NCI-H1694 treated with DMSO at 0.1 percent for 48 hours (cell line): ENCODE measurements at places on chromosomes 12 and 14.

DNA sequence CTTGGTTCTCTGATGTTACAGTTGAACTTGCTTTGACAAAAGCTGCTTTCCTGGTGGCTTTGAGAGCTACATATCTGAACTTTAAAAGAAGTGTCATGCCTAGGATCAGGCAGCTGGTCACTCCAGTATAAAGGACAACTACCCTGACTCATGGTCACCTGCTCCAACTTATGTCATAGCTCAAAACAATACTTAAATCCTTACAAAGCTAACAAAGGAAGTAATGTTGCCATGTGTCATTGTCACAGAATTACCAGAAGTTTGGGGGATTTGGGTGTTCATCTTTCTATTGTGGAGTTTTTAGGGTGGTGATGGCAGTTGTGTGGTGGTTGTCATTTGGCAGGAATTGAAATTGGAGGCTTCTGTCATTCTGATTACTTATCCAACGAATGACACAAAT, 1.8 kb upstream of the TCP11L2 start:
- no peak for DNase-seq

DNA sequence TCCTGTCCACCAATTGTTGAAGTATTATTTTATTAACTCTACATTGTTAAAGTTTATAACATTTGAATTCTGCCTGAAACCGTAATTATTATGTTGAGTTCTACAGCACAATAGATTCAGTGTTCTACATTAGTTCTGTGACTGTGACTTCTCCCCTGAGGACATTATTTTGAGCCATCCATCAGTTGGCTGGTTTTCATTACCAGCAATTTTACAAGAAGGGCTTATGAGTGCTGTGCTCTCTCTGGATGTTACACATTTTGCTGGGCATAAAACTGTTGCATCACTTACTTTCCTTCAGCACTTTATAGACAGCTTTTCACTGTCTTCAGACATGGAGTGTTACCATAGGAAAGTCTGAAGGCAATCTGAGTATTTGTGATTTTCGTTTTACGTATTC, 118.2 kb upstream of the KITLG start:
- DNase-seq: no peak

GRCh38 chr14:87080146-87080545, 912.8 kb downstream of the GALC start:
- no peak for DNase-seq

DNA sequence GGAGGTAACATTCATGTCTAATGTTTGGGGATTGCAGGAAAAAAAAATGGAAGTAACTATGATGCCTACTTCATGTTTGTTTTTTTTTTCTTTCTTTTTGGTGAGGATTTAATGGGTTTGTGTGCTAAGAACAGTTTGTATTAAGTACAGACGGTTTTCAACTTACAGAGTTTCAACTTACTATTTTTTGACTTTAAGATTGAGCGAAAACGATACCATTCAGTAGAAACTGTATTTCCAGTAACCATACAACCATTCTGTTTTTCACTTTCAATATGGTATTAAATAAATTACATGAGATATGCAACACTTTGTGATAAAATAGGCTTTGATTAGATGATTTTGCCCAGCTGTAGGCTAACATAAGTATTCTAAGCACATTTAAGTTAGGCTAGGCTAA, 10.4 kb downstream of the TECPR2 start:
- no peak for DNase-seq

- DNase-seq: no peak
Measured at GRCh38 chr12:96486751-96487613, 2.4 kb upstream of the CFAP54 start.

- no peak for DNase-seq
Measured at GRCh38 chr12:26030371-26030770, 71.9 kb downstream of the RASSF8 start.

- DNase-seq: no peak
Measured at GRCh38 chr12:53733051-53733806, 6.0 kb upstream of the CALCOCO1 start.

- no peak for DNase-seq
Measured at GRCh38 chr12:113064395-113065125, 8.0 kb downstream of the DTX1 start.

DNA sequence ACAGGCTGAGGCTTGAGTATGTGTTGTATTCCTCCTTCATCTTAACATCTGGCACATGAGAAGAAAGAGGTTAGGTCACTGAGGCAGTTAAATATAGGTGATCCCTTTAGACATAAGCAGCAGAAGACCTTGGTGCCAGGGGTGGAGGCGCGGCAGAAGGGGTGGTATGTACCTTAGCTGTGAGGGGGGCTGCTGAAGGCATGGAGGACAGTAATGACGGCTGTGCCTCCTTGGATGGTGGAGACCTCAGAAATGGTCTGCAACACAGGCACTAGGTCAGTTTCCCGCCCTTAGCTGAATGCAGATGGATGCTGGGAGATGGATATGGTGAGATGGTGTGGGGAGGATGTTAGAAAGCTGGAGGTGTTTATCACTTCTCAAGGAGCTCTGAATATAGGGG, 1.5 kb upstream of the PNMA1 start:
- DNase-seq: no peak

GRCh38 chr12:65759735-65760134, 64.5 kb upstream of the HMGA2 start:
- DNase-seq: no peak

DNA sequence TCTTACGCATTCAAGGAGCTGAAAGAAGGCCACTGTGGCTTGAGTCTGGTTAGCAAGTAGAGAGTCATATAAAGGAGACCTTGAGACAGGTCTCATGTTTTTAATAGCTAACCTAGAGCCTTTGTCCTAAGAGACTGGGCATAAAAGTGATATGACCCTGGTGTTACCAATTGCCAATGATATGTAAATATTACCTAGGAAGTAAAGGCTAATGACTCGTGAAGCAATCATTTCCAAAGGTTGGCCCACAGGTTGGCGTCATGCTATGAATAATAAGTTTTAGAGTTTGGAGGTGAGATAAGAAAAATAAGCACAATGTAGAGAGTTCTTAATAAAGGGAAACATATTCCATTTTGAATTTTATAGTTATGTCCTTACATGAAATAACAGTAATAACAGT, 116.6 kb upstream of the PLEKHA5 start:
- DNase-seq: no peak

DNA sequence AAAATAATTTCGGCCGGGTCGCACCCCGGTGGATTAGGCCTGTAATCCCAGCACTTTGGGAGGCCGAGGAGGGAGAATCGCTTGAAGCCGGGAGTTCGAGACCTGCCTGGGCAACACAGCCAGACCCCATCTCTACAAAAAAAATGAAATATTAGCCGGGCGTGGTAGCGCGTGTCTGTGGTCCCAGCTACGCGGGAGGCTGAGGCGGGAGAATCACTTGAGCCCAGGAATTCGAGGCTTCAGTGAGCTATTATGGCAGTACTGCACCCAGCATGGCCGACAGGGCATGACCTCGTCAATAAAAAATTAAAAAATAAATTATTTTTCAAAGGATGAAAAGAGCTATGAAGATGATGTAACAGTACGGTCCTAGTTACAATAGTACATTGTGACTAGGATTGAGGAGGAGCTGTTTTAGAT, 523 bp downstream of the GTF2H3 start:
- DNase-seq: no peak

GRCh38 chr12:10501030-10501429, 4.7 kb upstream of the EIF2S3B start:
- DNase-seq: no peak

DNA sequence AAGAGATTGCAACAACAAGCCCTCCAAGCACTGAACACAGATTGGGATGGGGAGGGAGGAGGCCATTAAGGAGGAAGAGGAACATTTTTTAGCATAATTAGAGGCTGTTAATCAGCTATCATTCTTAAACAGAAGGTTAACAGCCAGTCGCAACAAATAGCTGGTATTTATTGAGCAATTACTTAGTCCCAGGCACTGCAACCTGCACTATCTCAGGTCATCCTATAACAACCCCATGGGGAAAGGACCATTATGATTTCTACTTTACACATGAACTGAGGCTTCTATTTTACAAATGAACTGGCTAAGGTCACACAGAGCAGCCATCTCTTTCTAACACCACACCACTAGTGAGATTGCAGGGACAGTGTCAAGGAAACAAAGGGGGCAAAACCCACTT, 10.4 kb downstream of the RAB35 start:
- no peak for DNase-seq

- DNase-seq: no peak
Measured at GRCh38 chr12:69015017-69015416, 82.0 kb upstream of the CPM start.

DNA sequence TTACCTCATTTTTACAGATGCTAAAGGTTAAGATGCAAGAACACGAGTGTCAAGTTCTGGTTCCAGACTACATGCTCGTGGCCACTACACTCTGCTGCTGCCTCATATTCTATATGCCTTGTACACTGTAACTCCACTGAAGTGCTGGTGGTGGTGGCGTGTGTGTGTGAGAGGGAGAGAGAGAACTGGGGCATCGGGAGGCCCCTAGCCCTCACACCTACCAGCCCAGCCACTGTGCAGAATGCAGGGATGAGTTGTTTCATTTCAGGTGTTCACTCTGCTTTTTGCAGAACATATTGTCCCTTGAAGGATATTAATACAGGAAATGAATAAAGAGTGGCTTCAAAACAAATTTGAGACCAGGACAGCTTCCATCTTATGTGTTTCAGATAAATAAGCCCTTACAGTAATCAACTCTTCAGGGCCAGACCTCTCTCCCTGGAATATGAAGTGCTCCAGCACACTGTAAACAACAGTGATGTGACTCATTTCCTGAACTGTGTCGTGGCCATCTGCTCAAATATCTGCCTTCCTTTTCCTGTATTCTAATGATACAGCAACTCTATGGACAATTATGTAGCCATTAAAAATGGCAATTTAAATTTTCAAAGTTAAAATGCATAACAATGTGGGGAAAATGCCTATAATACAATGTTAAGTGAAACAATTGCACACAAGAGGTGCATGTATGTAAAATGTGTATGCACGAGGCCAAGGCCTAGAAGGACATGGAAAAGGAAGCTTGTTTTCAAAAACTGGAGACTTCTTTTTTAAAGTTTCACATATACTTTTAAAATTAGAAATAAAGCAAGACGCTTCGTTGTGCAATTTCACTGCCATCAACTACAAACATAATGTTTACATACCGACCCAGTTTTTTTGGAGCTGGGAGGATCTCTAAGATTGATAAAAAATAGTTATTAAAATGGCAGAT, 215.4 kb downstream of the PELI2 start:
- DNase-seq: peak; percentile 46

- DNase-seq: no peak
Measured at GRCh38 chr14:75452324-75452723, 24.5 kb downstream of the JDP2 start.

DNA sequence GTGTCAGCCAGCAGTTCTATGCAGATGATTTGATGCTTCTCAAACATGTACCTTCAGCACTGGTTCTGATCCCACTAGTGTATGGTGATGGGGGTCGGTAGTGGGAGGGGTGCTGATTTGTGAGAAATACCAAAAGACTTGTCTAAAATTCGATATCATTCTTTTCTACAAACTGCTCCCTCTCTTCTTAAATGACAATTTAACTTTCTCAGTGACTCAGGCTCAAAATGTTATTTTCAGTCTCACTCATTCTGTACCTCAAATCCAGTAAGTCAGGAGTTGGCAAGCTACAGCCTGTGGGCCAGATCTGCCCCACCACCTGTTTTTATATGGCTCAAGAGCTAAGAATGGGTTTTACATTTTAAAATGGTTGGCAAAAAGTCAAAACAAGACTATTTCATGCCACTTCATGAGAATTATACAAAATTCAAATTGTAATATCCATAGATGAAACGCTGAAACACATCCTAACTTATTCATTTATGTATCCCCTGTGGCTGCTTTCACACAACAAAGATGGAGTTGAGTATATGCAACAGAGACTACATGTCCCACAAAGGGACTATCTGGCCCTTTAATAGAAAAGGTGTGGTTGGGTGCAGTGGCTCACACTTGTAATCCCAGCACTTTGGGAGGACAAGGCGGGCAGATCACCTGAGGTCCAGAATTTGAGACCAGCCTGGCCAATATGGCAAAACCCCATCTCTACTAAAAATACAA, 6.6 kb upstream of the NOP2 start:
- no peak for DNase-seq

DNA sequence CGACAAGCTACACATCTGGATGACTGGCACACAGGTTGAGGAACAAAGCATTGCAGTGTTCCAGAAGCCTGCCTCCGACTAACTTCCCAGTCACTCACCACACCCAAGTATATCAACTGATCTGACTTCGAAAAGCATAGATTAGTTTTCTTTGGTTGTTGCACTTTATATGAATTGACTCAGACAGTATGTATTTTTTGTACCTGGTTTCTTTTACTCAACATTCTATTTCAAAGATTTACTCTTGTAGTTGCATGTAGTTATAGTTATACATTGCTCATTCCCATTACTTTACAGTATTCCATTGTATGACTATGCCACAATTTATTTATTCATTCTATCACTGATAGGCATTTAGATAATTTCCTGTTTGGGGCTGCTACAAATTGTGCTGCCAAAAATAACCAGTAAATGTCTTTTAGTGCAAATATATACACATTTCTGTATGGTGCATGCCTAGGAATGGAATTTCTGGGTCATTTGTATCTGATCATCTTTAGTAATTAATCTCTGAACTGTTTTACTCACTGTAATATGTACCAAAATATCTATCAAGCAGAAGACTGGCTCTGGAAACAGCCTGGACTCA, 17.8 kb downstream of the PLCZ1 start:
- no peak for DNase-seq

- no peak for DNase-seq
Measured at GRCh38 chr14:51684760-51685159, 33.0 kb downstream of the FRMD6 start.

- no peak for DNase-seq
Measured at GRCh38 chr12:88417531-88417930, 162.7 kb downstream of the KITLG start.

- no peak for DNase-seq
Measured at GRCh38 chr14:61542848-61543790, 152.2 kb upstream of the HIF1A start.

DNA sequence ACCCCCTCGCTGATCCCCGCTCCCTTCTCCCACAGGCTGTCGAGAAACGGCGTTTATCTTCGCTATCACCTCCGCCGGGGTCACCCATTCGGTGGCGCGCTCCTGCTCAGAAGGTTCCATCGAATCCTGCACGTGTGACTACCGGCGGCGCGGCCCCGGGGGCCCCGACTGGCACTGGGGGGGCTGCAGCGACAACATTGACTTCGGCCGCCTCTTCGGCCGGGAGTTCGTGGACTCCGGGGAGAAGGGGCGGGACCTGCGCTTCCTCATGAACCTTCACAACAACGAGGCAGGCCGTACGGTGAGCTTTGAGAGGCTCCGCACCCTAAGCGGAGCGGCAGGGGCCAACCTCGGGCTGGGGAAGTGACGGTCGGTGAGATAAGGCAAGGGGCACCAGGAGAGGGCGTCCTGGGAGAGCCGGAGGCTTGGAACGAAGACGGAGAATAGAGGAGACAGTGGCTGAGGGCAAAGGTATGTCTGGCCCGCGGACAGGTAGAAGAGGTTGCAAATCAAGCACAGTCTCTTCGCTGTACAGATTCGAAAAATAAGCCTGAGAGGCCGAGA, 2.3 kb downstream of the WNT1 start:
- no peak for DNase-seq
